ENCODE measurements at places on chromosomes 6 and 20.

GRCh38 chr6:41408576-41408975 is 73.2 kb downstream of the NCR2 start:
- DNase-seq, result no peak

DNA sequence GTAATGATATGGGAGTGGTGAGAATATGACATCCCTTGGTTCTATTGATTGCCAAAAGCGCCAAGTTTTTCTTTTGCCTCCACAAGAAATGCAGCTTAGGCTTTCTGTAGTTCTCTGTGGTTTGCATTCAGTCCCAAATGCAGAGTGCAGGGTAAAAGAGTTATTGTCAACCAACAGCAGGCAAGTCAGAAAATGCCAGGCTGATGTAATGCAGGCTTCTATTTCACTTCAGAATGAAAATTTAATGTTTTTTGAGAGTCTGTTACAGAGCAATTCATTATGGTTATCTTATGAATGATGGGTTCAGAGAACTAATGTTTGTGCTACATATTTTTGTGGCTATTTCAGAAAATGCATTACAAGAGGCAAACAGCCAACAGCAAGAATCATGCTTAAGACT is 293.5 kb downstream of the CENPW start:
- DNase-seq, result no peak

- no peak for DNase-seq
These were observed 24.6 kb downstream of the PDE7B start for GRCh38 chr6:135876058-135876457.

DNA sequence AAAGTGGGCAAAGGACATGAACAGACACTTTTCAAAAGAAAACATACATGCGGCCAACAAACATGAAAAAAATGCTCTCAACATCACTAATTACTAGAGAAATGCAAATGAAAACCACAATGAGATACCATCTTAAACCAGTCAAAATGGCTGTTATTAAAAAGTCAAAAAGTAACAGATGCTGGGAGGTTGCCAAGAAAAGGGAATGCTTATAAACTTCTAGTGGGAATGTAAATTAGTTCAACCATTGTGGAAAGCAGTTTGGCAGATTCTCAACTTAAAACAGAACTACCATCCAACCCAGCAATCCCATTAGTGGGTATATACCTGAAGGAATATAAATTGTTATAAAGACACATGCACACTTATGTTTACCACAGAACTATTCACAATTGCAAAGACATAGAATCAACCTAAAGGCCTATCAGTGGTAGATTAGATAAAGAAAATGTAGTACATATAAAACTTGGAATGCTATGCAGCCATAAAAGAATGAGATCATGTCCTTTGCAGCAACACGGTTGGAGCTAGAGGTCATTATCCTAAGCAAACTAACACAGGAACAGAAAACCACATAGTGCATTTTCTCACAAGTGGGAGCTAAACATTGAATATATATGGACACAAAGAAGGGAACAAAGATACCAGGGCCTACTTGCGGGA is 16.3 kb downstream of the CENPQ start:
- no peak for DNase-seq
